ENCODE measurements at places on chromosomes 16 and 17.

GRCh38 chr16:11637320-11637719 is 30.9 kb upstream of the SNN start:
- no peak for DNase-seq

DNA sequence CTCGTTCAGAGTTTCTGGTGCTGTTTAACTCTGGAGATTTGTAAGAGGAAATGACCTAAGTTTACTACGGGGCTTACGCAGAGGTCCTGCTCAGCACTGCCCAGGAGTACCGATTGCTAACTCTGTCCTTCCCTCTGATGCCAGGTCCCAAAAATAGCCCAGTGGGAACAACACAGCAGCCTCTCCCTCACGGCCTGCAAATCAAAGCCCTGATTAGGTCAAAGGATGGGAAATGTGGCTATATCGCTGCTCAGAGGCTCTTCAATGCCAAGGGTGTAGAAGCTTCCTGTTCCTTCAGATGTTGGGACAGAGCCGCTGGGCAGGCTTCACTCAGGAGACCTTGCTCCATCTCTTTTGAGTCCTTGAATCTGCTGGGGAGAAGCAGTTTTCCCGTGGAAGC is 174.2 kb upstream of the KCNJ16 start:
- no peak for DNase-seq

- DNase-seq = no peak
Measured at GRCh38 chr17:27977751-27978688, 64.5 kb upstream of the NLK start.

- no peak for DNase-seq
Measured at GRCh38 chr17:62566996-62567578, 60.4 kb upstream of the MRC2 start.

DNA sequence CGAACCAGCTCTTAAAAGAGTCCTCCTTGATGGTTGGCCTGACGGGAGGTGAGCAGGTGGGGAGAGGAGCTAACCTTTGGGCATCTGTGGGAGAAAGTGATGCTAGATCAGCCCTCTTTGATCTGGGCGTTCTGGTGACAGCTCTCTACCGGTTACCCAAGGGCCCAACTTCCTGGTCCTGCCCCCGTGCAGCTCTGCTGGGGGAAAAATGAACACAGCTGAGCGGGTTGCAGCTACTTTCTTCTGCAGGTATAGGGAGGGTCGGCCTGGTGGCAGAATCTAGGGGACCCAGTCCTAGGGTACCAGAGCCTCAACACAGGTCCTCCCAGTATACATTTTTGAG is 2.9 kb downstream of the SHISA9 start:
- DNase-seq = no peak

- DNase-seq = no peak
Measured at GRCh38 chr17:62671553-62671952, 44.1 kb downstream of the MRC2 start.

DNA sequence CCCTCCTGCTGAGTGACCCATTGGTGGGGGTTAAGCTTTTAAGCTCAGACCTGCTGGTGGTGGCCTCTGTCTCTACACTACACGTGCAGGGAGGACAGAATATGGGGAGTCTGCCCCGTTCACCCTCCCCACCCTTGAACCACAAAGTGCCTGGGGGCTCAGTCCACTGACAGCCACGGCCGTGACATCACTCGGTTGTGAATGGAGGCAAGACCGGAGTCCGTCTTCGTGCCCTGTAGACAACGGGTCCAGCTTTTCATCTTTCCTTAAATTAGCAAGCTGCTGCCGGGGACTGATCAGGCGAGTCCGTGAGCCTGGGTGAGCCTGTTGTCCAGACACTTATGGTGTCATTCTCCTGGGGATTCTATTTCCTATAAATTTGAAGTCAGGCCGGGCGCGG is 67.4 kb downstream of the CRISPLD2 start:
- no peak for DNase-seq

GRCh38 chr17:43146649-43147048 is 21.5 kb upstream of the BRCA1 start:
- DNase-seq = no peak

DNA sequence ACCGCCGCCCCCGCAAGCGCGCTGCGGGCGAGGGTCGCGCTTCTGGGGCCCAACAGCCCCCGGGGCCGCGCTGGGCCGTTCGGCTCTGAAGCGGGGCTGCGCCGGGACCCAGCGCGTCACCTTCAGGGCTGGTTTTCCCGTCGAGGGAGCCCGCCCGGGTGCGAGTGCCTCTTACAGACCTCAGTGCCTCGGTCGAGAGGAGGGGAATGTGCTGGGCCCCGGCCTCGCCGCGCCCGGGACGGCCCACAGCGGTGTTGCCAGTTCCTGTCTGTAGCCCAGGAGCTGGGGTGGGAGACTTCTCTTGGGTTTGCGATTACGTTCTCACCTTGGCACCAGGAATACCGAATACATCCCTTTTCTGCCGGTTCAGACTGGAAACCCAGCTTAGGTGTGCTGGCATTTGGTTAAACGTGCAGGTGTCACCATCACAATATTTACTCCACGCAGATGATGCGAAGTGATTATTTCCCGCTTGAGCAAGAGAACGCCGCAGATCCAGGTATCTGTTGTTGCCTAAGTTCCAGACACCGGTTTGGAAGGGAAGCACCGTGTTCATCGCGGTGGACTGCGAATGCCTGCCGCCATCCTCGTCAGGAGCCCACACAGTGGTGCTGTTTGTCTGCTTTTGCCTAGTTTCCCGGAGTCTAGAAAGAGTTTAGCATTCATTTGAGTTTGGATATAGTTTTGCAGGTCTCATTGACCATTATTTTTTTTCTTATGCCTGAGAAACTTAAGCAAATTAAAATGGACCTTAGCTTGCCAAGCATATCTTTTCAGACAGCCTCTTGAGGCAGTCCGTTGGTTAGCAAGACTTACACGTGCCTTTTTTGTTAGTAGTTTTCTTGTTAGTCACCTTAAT is 914 bp downstream of the MAP1LC3B start:
- DNase-seq = peak; percentile 52

- no peak for DNase-seq
Measured at GRCh38 chr17:20927308-20927977, 115.4 kb downstream of the USP22 start.

- DNase-seq = no peak
Measured at GRCh38 chr17:63772801-63773271, 561 bp downstream of the CCDC47 start.

- no peak for DNase-seq
Measured at GRCh38 chr16:57371494-57372371, 557 bp upstream of the CX3CL1 start.

DNA sequence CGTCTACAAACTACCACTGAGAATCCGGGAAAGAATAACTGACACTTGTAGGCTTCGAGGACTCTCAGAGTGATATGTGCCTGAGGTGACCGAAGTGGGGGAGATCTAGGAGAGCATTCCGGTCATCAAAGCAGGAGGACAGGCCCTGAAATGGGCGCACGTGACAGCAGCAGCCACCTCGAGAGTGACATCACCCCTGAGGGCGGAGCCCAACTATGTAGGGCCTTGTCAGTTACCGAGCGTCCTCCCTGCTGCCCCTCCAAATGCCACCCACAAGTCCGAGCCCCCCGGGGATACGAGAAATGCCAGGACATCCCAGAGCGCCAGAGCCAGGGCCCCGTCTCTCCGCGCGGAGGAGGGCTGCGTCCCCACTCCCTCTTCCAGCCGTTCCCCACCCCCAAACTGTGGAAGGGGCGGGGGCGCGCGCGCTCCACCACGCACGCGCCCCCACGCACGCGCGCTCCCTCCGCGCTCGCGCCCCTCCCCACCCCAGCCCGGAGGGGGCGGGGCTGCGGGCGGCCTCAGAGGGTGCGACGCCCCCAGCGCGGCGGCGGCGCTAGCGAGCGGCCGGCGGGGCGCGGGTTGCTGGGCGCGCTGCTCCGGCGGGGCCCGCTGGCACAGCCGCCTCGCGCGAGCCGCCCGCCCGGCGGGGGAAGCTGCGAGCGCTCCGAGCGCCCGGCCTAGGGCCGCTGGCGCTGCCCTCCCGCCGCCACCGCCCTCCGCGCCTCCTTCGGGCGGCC is at the start of gene TANC2:
TSS of gene TANC2 (plus strand) at position 550 of the 740 bp plus-strand sequence. CDS start 43,325 bp downstream, outside the sequence.
- peak; percentile 83 for DNase-seq

- no peak for DNase-seq
Measured at GRCh38 chr16:54422159-54422558, 135.6 kb upstream of the IRX3 start.

DNA sequence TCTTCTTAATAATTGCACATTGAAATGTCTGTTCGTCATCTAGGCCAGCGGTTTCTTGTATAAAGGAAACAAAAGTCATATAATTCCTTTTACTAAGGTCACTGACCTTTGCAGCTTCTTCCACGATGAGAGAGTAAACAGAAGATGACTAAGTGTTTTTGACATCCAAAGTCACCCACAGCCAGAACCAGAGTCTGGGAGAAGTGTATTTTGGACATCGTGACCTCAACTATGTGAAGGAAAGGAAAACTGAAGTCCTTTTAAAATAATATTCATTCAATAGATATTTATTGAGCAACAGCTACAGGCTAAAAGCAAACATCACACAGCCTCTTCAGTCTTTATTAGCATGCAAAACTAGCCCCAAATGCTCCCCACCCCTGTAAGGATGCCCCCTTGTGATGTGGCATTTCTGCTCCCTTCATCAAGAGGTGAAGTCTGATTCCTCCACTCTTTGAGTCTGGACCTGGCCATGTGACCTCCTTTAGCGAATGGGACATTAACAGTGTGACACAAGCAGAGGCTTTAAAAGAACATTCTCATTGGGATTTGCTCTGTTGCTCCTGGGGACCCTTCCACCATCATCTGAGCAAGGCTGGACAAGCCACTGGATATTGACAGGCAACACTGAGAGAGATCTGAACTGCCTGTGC is 8.1 kb upstream of the PMP22 start:
- DNase-seq = no peak

GRCh38 chr17:65936013-65936412 is 255.9 kb downstream of the CEP112 start:
- no peak for DNase-seq

DNA sequence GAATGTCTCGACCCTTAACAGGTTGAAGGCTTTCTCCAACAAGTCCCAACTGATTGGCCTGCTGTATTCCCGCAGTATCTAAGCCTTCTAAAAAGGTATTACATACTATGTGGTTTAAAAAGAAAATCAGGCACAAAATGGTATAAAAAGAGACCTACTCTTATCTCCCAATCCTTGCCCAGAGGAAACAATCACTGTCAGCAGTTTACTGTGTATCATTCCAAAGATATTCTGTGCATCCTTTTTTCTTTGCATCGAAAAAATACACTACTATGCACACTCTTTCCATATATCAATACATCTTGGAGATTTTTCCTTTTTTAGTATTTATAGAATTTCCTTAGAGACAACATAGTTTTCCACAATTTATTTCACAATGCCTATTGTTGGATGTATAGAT is 118.8 kb upstream of the TBX2 start:
- no peak for DNase-seq

DNA sequence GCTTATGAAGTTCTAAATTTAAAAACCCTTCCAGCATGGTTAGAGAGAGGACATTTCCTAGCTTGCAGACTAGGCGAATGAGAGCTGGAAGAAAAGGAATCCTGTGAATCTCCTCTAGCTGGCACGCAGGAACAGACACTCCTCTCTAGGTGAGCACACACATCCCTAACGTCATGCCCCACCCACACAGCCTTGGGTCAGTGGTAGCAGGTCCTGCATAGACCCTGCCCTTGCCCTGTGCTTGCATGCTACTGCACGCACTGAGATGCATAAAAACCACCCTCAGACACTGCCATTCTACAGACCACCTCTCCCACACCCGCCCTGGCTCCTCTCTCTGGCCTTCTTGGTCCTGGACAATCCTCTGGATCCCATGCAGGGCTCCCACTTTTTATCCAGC is 23.5 kb downstream of the CES1 start:
- no peak for DNase-seq

- no peak for DNase-seq
Measured at GRCh38 chr16:49464877-49465504, 91.4 kb downstream of the C16orf78 start.

DNA sequence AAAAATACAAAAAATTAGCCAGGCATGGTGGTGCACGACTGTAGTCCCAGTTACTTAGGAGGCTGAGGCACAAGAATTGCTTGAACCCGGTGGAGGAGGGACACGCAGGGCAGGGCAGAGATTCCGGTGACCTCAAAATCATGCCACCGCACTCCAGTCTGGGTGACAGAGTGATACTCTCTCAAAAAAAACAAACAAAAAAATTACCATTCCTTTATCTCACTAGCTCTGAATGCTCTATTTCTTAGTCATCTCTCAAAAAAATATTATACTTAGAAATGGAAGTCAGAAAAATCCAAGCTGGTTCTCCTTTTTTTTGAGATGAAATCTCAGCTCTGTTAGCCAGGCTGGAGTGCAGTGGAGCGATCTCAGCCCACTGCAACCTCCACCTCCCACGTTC is 40.8 kb downstream of the SPOP start:
- DNase-seq = no peak

- no peak for DNase-seq
Measured at GRCh38 chr17:35291802-35292201, 48.9 kb downstream of the SLFN5 start.

DNA sequence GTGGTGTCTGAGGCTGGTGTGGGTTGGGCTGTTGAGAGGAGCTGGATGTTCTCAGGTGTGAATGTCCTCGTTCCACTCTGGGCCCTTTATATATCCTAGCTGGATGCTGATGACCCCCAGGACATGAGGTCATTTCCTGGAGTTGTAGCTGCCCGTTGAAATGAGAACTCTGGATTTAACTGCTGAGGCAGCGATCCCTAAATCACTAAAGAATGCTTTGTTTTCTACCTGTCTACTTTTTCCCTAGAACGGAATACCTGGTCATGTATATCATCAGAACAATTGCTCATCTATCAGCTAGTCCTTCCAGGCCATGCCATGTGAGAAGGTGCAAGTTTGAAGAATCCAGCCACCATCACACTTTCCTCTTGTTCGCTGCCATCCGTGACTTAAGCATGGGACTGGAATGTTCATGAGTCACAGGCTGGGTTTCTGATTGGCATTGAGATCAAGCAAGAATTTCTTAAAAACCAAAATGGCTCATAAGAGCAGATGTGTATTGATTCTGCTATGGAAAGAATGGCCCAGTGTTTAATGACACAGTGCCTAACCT is at the start of gene KRTAP2-3:
TSS of gene KRTAP2-3 (minus strand) at position 63 of the 553 bp plus-strand sequence. CDS start 64 bp downstream, outside the sequence.
- DNase-seq = peak; percentile 84

DNA sequence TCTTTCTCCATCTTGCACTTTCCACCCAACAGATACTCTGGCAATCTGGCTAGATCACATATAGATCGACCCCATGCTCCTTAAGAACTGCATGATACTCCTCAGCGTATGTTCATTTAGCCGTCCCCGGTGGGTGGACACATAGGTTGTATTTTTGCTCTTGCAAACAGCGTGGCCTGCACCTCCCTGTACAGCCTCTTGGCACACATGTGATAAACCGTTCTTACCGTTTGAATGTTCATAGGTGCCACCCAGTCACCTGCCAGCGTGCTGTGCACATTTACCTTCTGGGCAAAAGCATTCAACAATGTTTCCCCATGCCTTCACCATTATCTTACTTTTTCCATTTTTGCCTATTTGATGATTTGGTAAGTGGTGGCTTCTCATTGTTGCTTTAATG is 6.2 kb downstream of the TNP2 start:
- no peak for DNase-seq

- DNase-seq = no peak
Measured at GRCh38 chr16:60481591-60481990, 1554.6 kb downstream of the CDH8 start.
